ENCODE measurements at places on chromosomes 2 and 18. TPM values are rescaled to one million over a fixed set of nuclear protein-coding genes. Genes with fewer than 3 reads are reported as not detected.

The SAG gene
- total RNA-seq, result 0.02 TPM

DNA sequence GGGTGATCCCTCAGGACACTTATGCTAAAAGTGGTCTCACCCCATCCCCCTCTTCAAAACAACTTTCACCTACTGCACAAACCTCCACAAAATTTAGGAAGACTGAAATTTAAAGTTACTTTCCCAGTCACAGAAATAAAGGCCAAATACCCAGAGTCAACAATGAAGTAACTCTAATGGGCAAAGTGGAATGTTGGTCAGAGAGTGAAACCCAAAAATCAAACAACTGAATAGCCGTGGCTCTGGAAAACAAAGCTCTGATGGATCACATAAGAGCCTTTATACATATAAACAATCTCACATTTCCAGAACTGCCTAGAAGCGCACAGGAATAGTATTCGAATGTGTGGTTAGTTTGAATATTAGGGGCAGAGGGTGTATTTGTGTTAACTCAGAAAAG lies 4.7 kb downstream of the ACVR1 start:
- no peak for DNase-seq

The AKAIN1 gene
- not detected for total RNA-seq

- no peak for DNase-seq
Observed at GRCh38 chr18:3875376-3875775, 425.4 kb downstream of the TGIF1 start.

DNA sequence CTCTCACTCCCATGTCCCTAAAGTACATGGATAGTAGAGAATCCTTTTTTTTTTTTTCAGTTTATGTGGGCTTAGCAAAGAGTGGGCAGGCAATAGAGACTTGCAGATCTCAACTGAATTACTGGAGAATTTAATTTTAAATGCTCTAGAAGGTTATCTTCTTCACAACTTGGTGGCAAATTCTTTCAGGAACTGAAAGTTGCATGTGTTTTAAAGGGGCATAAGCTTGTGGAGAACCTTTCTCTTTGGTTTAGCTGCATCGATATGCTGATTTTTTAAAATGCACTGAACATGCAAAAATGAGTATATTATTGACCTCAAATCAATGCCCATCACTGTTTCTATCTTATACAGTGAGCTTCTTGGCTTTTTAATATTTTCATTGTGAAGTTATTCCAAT lies 24.9 kb upstream of the GALNT3 start:
- DNase-seq, result no peak

The KCTD1 gene
- total RNA-seq, result 6.0 TPM

Measured in activated T-cell treated with anti-CD3 and anti-CD28 coated beads, Interleukin-2, amount 50 U/mL, for 72 hours (primary cell).